ENCODE measurements at places on chromosomes 5 and 9.

DNA sequence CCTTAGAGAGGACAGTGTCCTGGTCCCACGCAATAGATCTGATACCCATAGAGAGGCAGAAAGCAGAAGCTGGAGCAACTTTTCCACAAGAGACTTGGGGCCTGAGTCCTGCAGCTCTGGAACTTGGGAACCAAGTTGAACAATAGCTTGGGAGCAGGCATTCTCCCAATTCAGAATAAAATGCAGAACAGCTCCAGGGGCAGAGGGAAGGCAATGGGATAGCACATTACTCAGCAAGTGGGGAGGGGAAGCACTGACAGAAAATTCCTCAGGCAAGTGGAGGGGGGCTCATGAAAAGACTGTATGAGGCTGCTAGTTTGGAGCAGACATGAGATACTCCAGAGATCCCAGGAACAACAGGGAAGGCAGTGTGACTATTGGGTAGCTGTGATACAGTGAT is 513.6 kb downstream of the HINT1 start:
- DNase-seq = no peak

- no peak for DNase-seq
These were observed 12.6 kb upstream of the DENND1A start for GRCh38 chr9:123942542-123942941.

DNA sequence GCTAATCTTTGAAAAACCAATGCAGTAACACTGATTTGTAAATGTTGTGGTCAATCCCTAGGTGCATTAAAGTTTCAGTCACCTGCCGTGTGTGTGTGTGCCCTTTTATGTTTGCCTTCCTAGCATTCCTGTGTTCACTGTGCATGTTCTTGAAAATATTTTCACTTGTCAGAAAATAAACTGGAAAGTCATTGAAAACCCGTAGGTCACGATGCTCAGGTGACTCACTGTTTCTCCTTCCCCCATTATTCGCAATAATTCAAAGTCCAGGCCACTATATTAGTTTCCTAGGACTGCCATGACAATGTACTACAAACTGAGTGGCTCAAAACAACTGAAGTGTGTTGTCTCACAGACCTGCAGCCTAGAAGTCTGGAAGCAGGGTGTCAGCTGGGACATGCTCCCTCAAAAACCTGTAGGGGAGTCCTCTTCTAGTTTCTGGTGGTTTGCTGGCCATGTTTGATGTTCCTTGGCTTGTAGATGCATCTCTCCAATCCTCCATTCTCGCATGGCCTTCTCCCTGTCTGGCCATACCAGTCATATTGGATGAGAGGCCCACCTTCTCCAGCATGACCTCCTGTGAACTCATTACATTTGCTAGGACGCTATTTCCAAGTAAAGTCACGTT is 29.3 kb downstream of the MARVELD2 start:
- DNase-seq = no peak

- no peak for DNase-seq
These were observed 57.1 kb downstream of the BARX1 start for GRCh38 chr9:93898026-93898425.

- DNase-seq = no peak
These were observed 101.9 kb downstream of the MTRR start for GRCh38 chr5:7970816-7971215.

GRCh38 chr9:100447041-100447440 is 20.1 kb downstream of the MSANTD3 start:
- no peak for DNase-seq

DNA sequence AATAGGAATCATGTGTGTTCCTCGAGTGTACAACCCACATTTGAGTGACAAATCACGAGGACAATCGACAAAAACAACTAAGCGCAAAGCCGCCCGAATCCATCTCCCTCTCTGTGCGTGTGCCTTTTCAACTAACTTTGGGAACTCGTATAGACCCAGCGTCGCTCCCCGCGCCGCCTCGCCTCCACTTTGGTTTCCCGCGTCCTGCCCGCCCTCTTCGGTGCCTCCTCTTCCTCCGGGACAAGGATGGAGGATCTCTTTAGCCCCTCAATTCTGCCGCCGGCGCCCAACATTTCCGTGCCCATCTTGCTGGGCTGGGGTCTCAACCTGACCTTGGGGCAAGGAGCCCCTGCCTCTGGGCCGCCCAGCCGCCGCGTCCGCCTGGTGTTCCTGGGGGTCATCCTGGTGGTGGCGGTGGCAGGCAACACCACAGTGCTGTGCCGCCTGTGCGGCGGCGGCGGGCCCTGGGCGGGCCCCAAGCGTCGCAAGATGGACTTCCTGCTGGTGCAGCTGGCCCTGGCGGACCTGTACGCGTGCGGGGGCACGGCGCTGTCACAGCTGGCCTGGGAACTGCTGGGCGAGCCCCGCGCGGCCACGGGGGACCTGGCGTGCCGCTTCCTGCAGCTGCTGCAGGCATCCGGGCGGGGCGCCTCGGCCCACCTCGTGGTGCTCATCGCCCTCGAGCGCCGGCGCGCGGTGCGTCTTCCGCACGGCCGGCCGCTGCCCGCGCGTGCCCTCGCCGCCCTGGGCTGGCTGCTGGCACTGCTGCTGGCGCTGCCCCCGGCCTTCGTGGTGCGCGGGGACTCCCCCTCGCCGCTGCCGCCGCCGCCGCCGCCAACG is at the start of gene GPR150:
GPR150 (plus strand) TSS at position 58 of the 840 bp plus-strand sequence; CDS start at position 247, 189 bp downstream.
- DNase-seq = peak; percentile 90

- DNase-seq = no peak
These were observed 294.8 kb downstream of the ASTN2 start for GRCh38 chr9:117120061-117120460.

DNA sequence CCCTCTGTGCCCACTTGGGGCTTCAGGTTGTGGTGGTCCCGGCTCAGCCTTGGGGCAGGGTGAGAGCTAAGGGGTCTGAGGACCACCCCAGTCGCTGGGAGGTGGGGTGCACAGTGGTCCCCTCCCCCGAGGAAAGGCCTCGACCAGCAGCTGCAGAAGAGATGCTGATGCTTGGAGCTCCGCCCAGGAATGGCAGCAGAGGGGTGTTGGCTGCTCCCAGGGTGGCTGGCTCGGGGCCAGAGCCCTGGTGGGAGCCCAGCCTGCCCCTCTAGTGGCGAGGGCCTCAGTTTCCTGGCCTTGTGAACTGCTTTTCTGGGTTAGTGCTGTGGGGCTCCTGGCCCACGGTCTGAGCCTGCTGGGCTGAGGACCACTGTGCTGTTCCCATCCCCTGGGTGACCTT is 1.2 kb downstream of the DIPK1B start:
- DNase-seq = no peak

GRCh38 chr5:144247131-144247530 is 76.5 kb downstream of the KCTD16 start:
- no peak for DNase-seq

GRCh38 chr5:15682122-15682521 is 182.1 kb downstream of the FBXL7 start:
- DNase-seq = no peak

DNA sequence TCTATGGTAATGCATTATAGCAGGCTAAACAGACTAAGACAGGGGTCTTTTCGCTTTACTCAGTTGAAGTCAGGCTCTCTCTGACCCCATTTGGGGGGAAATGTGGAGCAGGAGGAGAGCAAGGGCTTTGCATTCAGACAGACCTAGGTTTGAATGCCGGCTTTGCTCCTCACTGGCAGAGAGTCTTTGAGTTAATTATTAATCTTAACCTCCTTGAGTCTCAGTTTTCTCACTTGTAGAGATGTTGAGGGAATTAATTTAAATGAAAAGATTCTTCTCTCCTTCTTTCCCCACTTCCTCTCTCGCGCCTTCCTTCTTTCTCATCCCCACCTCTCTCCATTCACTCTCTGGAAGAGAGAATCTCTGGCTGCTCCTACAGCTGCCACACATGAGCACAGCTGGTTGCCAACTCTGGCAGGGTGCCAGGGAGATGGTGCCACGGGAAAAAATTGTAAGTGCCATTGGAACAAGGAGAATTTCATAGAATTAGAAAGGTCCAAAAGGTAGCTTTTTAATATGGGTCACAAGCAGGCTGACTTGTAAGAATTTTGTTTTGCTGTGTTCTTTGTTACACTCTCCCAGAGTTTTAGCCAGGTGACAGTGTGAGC is 25.2 kb upstream of the GLRA1 start:
- no peak for DNase-seq

GRCh38 chr9:77424993-77425392 is 223.1 kb downstream of the GNA14 start:
- DNase-seq = no peak

- no peak for DNase-seq
These were observed 88.0 kb downstream of the SEMA6A start for GRCh38 chr5:116486588-116486987.

GRCh38 chr5:147935032-147935431 is 28.7 kb upstream of the C5orf46 start:
- DNase-seq = no peak

GRCh38 chr9:133207540-133208170 is 1.4 kb downstream of the OBP2B start:
- peak; percentile 59 for DNase-seq

GRCh38 chr9:72485821-72486593 is 35.4 kb upstream of the TMC1 start:
- no peak for DNase-seq

- no peak for DNase-seq
These were observed 348.1 kb upstream of the SGCD start for GRCh38 chr5:155978850-155979249.

GRCh38 chr9:95104980-95105379 is 212.5 kb downstream of the FANCC start:
- DNase-seq = no peak

DNA sequence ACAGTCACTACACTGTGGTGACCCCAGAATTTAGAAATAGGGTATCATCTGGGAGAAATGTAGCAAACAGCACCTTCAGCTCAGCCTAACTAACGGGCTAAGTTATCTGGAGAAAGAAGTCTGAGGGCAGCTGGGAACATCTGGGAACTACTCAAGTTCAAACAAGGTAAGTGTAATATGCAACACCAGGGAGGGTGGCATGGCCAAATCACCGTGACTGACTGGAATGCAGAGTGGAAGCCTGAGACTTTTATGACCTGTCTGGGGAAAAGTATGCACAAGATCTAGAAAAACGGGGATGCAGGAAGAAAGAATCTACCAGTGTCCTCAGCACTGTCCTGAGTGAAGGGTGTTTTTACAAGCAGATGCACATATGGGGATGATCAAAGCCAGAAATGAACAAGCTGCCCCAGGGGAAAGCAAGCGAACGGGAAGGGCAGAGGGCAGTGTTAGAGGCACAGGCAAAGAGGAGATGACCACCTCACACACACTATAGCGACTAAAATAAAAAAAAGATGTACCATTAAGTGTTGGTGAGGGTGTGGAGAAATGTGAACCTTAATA is 59.9 kb downstream of the SERINC5 start:
- DNase-seq = no peak

GRCh38 chr5:68433923-68434879 is 218.6 kb downstream of the PIK3R1 start:
- DNase-seq = peak; percentile 94

DNA sequence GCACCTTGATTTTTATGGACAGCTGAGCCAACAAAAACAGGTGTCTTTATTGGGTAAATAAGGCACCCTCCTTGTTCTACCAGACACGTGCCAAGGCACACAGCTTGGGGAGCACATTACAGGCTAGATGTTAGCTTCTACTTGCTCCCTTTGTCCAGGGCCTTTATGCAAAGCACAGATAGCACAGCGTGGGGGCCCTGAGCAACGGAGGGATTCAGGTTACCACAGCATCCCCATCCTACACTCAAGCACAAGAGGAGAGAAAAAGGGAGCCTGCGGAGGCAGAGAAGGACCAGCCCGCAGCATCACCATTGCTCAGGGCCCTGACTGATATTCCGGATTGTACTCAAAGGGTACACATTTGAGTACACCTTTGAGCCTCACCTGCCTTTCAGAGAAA is 181.7 kb upstream of the KIF2A start:
- no peak for DNase-seq

- DNase-seq = no peak
These were observed 106.4 kb downstream of the ERCC6L2 start for GRCh38 chr9:95981761-95982390.

GRCh38 chr9:126517833-126518356 is 95.8 kb upstream of the LMX1B start:
- DNase-seq = no peak

GRCh38 chr9:128940946-128941755 is 6.3 kb downstream of the DOLK start:
- DNase-seq = peak; percentile 84

DNA sequence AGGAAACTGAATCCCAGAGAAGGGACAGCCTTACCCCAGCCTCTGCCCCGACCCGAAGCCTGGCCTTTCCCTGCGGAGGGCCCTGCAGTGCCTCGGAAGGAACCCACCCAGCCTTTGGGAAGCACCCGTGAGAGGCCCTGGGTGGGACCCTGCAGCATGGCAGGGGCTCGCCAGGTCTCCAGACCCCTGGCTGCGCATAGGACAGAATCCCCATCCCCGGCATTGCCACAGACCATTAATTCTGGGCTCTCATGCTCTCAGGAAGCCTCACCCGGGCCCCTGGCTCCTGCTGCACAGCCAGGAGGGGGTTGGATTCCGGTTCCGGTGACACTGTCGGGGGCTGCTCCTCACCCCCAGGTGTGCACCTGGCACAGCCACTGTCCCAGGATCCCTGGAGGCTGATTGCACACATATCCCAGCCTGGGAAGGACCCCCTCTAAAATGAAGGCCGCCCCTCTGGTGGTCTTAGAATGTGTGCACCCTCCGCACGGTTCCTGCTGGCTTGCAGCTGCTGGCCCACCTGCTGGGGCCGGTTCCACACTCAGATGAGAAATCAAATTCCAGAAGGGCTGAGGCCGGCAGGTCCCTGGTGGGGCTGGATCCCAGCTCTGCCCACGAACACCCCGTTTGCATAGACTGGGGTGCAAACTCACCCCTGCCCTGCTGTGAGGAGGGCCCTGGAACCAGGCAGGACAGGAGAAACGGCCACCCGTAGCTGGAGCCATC is 4.7 kb downstream of the EGFL7 start:
- DNase-seq = no peak

DNA sequence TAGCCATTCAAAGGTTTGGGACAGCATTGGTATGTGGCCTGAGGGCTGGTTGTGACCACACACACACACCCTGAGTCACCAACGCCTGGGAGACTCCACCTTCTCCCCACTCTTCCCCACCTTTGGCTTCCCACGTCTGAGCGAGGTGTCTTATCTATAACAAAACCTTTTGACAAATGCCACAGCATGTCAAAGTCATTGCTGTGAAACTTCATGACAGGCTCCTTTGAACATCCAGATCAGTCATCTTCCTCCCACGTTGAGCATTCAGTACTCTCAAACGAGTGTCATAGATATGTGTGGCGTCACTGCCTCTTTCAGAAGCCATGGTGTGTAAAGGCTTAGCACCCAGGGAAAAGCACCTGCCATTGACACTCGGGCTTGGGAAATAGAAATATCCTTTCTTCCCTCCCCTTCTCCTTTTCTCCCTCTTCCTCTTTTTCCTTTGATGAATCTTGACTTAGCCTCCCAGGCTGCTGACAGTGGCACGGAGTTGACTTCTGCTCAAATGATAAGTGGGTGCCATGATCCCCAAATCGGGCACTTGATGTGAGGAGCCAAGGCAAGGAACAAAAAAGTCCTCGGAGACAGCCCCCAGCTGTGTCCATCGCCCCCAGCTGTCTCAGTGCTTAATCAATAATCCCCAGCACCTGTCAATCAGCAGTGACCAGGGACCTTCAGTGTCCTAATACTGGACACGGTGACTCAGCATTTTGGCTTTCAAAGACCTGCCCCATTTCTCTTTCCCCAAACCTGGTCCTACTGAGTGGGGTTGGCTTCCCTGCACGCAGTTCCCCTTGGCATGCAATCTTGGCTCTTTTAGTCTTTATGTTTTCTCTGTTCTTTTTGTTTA is 114.8 kb downstream of the FGF18 start:
- no peak for DNase-seq
